ENCODE measurements at places on chromosomes 5 and 9.

GRCh38 chr9:105683688-105684275 is 10.6 kb upstream of the TMEM38B start:
- DNase-seq = no peak

DNA sequence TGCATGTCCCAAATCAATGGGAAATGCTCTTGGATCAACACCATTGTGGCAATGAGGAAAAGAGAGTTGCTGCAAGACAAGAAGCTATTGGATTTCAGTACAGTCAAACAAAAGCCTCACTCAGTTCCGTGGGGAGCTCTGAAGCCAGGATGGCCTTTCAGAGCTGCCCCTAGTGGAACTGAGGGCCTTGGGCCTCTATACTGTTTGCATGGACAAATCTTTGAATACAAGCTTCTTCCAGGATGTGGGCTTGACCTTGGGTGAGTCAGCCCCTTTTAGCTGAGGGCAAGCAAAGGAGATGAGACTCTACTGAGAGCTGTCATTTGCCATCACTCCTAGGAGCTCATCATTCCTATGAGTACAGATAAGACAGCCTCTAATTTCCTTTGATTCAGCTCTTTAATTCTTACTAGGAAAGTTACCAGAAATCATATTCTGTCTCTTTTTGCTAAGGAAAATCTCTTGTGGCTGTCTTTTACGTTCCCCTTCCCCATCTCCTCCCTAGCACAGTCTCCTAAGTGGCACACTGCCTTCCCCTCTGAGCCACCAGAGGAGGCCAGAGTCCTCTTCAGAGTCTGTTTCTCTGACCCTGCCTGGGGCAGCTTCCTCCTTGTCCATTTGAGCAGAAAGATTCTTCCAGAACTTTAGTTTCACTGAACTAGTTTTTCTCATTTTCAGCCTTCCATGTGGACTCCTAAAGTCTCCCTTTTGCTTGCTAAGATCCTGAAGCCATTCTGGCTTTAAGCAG is 168.8 kb upstream of the POC5 start:
- DNase-seq = peak; percentile 13

DNA sequence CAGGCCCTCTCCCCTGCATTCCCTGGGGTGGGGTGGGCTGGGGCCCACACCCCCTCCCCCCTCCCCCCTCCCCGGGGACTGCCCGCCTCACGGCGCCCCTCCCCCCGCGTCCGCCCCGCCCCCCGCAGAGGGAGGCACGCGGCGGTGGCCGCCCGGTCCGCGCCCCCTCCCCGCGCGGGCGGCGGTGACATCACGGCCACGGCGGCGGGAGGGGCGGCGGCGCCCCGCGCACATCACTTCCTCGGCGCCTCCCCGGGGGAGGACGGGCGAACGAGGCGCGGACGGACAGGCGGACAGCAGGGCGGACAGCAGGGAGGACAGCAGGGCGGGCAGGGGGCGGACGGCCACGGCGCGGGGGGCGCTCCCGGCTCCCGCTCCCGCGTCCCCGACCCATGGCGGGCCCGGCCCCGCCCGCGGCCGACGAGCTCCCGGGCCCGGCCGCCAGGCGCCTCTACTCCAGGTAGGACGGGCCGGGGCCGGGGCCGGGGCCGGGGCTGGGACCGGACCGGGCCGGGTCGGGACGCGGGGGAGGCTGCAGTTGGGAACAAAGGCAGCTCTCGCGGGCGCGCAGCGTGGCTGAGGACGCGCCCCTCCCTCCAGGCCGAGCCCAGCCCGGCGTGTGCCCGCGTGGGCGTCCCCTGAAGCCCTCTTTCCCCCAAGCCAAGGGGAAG is at the start of gene GPSM1:
TSS of gene GPSM1 (plus strand) at position 236 of the 671 bp plus-strand sequence. CDS start at position 393, 157 bp downstream.
- peak; percentile 33 for DNase-seq

DNA sequence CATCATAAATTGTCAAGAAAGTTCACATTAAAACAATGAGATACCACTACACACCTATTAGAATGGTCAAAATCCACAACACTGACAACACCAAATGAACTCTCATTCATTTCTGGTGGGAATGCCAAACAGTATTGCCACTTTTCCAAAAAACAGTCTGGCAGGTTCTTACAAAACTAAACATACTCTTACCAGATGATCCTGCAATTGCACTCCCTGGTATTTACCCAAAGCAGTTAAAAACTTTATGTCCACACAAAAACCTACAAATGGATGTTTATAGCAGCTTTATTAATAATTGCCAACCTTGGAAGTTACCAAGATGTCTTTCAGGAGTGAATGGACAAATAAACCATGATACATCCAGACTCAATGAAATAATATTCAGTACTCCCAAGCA is 56.8 kb downstream of the ZNF608 start:
- no peak for DNase-seq

DNA sequence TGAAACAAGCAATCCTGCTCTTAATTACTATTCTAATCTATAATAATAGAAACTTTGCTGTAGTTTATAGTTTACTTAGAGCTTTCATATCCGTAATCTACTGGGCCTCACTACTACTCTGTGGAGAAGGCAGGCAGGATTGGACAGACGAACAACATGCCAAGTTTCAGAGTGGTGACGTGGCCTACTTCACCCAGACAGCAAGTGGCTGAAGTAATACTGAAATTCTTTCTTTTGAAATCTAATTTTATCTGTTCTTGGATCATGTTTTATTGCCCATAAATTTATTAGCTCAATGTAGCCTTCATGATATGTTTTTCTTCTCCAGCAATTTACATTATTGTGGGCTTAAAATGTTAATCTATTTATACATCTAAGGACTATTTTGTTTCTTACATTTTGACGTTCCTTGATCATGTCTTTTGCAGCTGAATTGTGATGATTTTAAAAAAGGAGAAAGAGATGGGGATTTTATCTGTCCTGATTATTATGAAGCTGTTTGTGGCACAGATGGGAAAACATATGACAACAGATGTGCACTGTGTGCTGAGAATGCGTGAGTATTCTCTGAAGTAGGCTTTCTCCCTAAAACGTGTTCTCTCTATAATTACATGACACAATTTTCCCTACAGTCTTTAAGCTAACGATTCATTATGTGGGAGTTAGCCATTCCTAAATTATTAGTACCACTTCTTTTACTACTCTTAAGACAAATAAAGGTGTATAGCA is 22.4 kb downstream of the SPINK5 start:
- peak; percentile 63 for DNase-seq

GRCh38 chr5:138241688-138242571 is 28.8 kb upstream of the CDC23 start:
- no peak for DNase-seq

DNA sequence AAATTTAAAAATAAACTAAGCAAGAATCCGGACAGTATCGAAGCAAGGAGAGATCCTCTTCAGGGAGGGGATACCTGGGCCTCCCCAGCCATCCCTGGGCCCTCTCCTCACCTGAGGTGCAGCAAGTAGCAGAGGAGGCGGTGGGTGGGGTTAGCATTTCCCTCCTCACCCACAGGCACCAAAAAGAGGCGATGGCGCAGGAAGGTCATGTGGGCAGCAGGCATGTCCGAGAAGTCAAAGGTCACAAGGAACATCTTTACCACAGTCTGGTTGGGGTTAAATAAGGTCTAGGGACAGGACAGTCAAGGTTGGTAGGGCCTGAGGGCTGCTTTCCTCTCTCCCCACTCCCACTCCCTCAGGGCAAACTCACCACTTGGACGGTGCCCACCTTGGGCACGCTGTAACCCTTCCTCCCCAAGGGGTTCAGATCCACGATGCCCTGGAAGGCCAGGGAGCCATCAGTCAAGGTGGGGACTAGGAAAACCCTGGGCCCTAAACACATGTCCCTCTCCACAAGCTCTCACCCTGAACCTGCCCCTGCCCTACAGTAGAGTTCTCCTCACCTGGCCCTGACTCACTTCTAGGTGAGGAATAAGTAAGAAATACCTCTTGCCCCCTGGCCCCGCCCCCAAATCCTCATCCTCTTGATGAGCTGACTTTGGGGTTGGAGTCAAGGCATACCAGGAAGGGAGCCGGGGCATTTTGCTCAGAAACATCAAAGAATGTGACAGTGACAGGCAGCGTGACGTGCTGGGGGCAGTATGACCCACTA is 2.8 kb upstream of the STOML2 start:
- no peak for DNase-seq
